Activated CD4-positive, alpha-beta T cell treated with anti-CD3 and anti-CD28 coated beads for 36 hours (primary cell): ENCODE measurements at places on chromosomes 11 and 22. TPM values are rescaled to one million over a fixed set of nuclear protein-coding genes. Genes with fewer than 3 reads are reported as not detected.
A peak's percentile ranks its signal among the peaks of the same experiment; 100 is the strongest.

EFCAB6 gene
- 0.71 TPM for total RNA-seq

EIF1AD gene
- 45.1 TPM for total RNA-seq

NXPE2 gene
- not detected for total RNA-seq

CD3G gene
- 141 TPM for total RNA-seq

CLNS1A gene
- total RNA-seq = 212 TPM

CCDC117 gene
- 36.1 TPM for total RNA-seq

GRCh38 chr22:26651815-26652214 is 5.6 kb upstream of the MIAT start:
- no peaks in the 10 kb centered on the region for H3K36me3 ChIP-seq
- DNase-seq = no peak
- H3K27ac ChIP-seq = no peak overlapping the region
- H3K4me3 ChIP-seq = no peak overlapping the region

DNA sequence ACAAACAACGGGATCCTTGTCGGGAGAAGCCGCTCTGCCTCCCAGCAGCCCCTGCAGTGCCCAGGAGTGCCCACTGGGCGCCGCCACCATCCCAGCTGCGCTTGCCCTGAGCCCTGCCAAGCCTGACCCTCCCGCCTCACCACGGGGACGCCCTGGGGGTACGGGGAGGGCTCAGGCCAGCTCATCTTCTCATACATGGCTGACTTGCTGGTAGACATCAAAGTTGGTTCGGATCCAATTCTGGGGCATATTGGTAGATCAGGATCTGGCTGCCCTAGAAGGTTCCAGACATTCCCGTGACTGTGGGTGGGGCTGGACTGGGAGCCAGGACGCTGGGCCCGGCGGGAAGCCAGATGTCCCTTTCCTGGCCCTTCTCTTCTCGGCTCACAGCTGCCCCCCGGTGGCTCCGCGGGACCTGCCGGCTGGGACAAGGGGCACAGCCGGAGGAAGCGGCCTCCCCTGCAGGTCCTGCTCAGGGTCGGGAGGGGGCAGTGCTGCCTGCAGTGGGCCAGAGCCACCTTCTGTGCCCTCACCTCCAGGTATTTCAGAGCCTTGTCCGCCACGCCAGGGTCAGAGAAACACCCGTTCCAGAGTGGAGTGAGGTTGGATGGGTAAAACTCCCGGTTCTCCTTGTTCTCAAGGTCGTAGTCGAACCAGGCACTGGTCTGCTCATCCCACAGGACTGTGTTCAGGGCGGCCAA is 10.6 kb upstream of the TREH start:
- peak; percentile 95 for DNase-seq
- H3K27ac ChIP-seq = peak overlapping the region; percentile 84
- H3K36me3 ChIP-seq = no peaks in the 10 kb centered on the region
- no peaks in the 10 kb centered on the region for H3K27me3 ChIP-seq

DNA sequence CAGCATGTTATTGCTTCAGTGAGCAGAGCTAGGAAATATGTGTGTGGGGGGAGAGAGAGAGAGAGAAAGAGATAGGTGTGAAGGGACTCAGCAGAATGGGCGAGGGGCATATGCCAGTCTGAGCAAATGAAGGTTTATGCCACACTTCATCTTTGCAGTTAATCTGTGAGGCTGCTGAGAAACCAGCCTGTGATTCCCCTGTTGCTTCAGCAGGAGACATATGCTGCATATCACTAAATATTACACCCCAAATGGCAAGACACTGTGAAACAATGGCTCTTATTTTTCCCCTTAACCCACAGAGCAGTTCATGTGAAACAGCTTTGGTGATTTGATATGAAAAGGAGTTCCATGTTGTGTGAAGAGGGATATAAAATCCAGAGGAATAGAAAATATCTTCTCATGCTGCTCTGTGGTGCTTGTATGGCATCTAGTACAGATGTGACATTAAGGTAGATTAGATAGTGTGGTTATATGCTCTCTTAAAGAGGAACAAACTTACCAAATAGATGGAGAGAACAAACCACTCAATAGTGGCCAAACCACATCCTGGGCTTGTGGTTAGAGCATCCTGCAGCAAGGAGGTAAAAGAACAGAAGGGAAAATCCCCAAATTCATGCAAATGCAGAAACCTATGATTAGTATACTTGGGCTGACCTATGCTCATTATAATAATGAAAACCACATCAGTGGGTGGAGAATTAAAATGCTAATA is 864.2 kb downstream of the FAM181B start:
- H3K4me3 ChIP-seq = peak overlapping the region; percentile 56
- DNase-seq = peak; percentile 95
- H3K27me3 ChIP-seq = no peaks in the 10 kb centered on the region
- peaks cover 44% of the 10 kb centered on the region for H3K4me1 ChIP-seq

- H3K4me1 ChIP-seq = no peaks in the 10 kb centered on the region
- no peak overlapping the region for H3K27ac ChIP-seq
- H3K36me3 ChIP-seq = no peaks in the 10 kb centered on the region
- no peak overlapping the region for H3K4me3 ChIP-seq
Measured at GRCh38 chr11:11500744-11501487, 120.9 kb downstream of the GALNT18 start.

DNA sequence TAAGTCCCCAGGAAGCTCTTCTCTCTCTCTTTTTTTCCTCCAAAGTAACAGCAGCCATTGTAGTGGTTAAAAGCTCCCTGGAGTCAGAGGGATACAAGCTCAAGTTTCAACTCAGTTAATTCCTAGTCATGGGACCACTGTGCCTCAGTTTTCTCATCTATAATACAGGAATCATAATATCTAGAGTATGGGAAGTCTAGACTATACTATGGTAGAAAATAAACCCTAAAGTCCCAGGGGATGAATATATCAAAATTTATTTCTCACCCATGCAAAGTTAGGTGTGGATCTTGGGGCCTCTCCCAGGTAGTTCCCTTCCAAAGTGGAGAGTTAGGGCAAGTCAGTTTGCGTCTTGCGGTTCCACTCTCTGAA is 33.7 kb downstream of the C11orf58 start:
- no peak overlapping the region for H3K27ac ChIP-seq
- DNase-seq = no peak
- H3K36me3 ChIP-seq = no peaks in the 10 kb centered on the region
- no peaks in the 10 kb centered on the region for H3K27me3 ChIP-seq
- H3K4me1 ChIP-seq = no peaks in the 10 kb centered on the region
- no peak overlapping the region for H3K4me3 ChIP-seq

GRCh38 chr11:1053121-1053901 is 16.8 kb upstream of the MUC6 start:
- H3K27ac ChIP-seq = no peak overlapping the region
- H3K4me1 ChIP-seq = no peaks in the 10 kb centered on the region
- DNase-seq = no peak
- H3K4me3 ChIP-seq = no peak overlapping the region

DNA sequence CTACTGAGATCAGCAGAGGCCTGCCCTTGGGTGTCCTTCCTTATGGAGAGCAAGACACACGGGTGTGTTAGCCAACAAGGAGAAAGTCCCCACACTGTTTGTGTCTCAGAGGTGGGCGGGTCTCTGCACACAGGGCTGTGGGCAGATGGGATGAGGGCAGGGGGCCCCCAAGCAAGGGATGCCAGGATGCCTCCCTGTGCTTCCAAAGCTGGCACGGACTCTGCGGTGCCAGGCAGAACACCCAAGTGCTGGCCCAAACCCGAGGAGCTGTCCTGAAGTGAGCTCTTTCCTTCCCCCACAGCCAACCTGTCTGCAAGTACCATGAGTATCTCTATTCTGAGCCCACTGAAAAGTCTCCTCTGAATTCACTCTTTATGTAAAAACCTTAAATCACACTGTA is 273.3 kb downstream of the CTTN start:
- H3K36me3 ChIP-seq = no peaks in the 10 kb centered on the region
- H3K27ac ChIP-seq = no peak overlapping the region
- no peak for DNase-seq
- H3K4me3 ChIP-seq = no peak overlapping the region

GRCh38 chr11:133476570-133477250 is 55.6 kb downstream of the OPCML start:
- H3K36me3 ChIP-seq = no peaks in the 10 kb centered on the region
- no peak overlapping the region for H3K4me3 ChIP-seq

DNA sequence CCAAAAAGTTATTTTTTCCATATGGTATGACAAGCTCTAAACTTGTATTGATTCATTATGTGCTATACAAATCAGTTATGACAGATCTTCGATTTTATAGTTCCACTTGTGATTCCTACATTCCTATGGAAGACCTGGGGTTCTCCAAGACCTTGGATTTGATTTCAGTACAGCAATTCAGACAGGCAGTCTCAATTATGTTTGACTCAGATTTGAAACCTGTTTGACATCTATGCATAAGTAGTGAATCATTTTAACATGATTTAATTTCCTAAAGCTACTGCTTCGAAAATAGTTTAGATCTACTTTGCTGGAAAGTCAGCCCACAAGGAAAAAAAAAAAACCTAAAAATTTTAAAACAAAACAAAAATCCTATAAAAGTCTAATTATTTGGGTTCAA is 820.4 kb downstream of the LUZP2 start:
- H3K27me3 ChIP-seq = no peaks in the 10 kb centered on the region
- H3K4me3 ChIP-seq = no peak overlapping the region
- no peak for DNase-seq

DNA sequence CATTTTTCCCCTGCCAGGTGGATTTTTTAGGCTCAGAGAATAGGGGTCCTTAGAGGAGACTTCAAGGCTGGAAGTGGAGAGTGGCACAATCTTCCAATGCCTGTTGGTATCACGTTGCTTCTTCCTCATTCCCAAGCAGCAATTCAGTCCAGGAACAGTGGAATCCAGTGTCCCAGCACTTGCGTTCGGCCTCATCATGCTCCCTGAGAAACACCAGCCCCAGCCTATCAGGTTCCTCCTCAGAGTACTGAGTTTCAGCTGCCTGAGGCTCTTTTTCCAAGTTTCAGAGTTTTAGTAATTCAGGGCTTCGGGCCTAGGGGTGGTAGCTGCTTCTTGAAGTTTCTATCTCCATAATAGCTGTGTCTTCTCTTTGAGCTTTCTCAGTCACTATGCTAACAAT is 31.9 kb upstream of the NRGN start:
- no peaks in the 10 kb centered on the region for H3K4me1 ChIP-seq
- H3K27ac ChIP-seq = no peak overlapping the region
- H3K4me3 ChIP-seq = no peak overlapping the region
- H3K36me3 ChIP-seq = peaks cover 3% of the 10 kb centered on the region

DNA sequence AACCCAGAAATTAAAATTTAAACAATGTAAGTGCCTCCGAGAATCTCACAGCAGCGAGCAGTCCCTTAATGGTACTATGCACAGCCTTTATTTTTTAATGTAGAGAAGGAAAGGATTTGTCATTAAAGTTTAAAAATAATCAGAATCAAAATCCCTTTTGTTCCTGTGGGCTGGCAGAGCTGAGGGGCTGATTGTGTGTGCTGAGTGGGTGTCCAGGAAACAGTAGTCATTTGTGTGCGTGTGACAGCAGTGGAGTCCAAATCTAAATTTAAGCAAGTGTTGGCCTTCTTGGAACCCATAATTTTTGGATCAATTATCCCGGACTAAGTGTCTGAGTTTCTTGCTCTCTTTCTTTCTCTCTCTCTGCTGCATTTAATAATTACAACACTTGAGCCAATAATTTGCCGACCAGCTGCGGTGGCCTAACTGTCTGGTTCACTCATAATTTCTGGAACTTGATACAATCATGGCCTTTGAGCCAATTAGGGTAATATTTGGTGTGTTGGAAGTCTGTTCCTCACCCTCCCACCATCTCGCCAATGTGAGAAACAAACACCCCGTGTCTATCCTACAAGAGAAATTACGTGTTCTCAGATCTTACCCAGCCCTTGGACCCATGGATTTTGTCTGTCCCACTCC is 528.0 kb downstream of the SOX6 start:
- H3K4me1 ChIP-seq = no peaks in the 10 kb centered on the region

- peak overlapping the region; percentile 91 for H3K27ac ChIP-seq
- H3K4me3 ChIP-seq = peak overlapping the region; percentile 26
- peaks cover 70% of the 10 kb centered on the region for H3K4me1 ChIP-seq
- DNase-seq = no peak
- H3K27me3 ChIP-seq = no peaks in the 10 kb centered on the region
- peaks cover 5% of the 10 kb centered on the region for H3K36me3 ChIP-seq
Measured at GRCh38 chr11:86219311-86220193, 25.0 kb upstream of the EED start.

DNA sequence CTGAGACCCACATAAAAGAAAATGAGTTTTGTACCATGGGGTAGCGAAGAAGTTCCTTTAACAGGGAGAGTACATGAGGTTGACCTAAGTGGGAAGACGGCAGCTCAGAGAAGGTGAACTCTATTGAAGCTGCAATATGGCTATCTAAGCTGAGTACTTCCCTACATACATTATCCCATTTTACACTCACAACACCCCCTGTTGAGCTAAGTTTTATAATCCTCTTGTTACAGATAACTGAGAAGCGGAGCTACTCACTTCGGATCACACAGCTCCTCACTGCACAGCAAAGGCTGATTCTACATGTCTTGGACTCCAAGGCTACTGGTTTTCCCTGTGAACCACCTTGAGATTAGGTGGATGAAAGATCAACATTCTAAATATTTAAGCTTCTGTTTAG is 8.2 kb upstream of the PIWIL4 start:
- H3K36me3 ChIP-seq = no peaks in the 10 kb centered on the region
- H3K27me3 ChIP-seq = no peaks in the 10 kb centered on the region
- no peak overlapping the region for H3K27ac ChIP-seq
- no peaks in the 10 kb centered on the region for H3K4me1 ChIP-seq
- no peak for DNase-seq

GRCh38 chr11:72788241-72788640 is 5.6 kb downstream of the STARD10 start:
- H3K27ac ChIP-seq = no peak overlapping the region
- H3K27me3 ChIP-seq = no peaks in the 10 kb centered on the region
- H3K4me3 ChIP-seq = no peak overlapping the region
- H3K4me1 ChIP-seq = peaks cover 19% of the 10 kb centered on the region
- H3K36me3 ChIP-seq = no peaks in the 10 kb centered on the region

DNA sequence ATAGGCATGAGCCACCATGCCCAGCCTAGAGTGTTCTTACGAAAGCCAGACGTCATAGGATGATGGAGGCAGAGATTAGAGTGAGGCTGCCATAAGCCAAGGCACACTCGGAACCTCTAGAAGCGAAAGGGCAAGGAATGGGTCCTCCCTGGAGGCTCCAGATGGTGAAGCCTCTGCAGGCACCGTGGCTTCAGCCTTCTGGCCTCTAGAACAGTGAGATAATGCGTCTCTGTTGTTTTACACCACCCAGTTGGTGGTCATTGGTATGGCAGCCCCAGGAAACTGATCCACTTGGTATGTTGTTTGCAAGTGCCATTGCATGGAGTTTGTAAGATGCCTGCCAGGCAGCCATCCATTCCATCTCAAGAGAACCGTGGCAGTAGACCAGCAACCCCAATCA is 791.0 kb downstream of the TBC1D22A start:
- no peak for DNase-seq
- H3K27ac ChIP-seq = no peak overlapping the region
- no peaks in the 10 kb centered on the region for H3K27me3 ChIP-seq
- H3K4me3 ChIP-seq = no peak overlapping the region

- DNase-seq = no peak
- H3K4me1 ChIP-seq = no peaks in the 10 kb centered on the region
- H3K36me3 ChIP-seq = peaks cover 13% of the 10 kb centered on the region
- no peaks in the 10 kb centered on the region for H3K27me3 ChIP-seq
- H3K27ac ChIP-seq = no peak overlapping the region
Measured at GRCh38 chr11:78535920-78536319, 38.7 kb downstream of the NARS2 start.

- peaks cover 8% of the 10 kb centered on the region for H3K4me1 ChIP-seq
- no peak overlapping the region for H3K4me3 ChIP-seq
- H3K36me3 ChIP-seq = no peaks in the 10 kb centered on the region
- H3K27ac ChIP-seq = no peak overlapping the region
- DNase-seq = no peak
- H3K27me3 ChIP-seq = no peaks in the 10 kb centered on the region
Measured at GRCh38 chr11:6630632-6631291, 11.5 kb upstream of the TPP1 start.
